ENCODE measurements at places on chromosomes 1 and 21.
A peak's percentile ranks its signal among the peaks of the same experiment; 100 is the strongest.

- DNase-seq: no peak
Observed at GRCh38 chr1:23194119-23194984, 22.9 kb downstream of the HTR1D start.

DNA sequence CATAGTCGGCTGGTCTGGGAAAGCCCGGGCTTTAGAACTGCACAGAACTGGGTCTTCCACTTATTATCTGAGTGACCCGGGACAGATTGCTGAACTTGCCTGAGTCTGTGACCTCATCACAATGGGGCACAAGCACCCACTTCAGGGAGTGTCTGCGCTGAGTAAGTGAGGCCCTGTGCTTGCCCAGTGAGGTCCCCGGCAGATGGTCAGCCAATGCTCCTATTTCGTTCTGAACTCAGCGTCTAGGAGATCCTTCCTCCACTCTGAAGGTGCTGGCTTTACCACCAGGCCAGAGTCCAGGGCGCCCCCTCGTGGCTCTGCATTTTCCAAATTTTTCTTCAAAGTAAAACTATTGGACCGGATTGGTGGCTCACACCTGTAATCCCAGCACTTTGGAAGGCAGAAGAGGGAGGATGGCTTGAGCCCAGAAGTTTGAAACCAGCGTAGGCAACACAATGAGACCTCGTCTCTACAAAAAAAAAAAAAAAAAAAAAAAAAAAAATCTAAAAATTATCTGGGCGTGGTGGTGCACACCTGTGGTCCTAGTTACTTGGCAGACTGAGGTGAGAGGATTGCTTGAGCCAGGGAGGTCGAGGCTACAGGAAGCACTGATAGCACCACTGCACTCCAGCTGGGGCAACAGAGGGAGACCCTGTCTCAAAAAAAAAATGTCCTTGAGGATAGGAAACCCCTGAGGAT lies 61.7 kb downstream of the FCRL5 start:
- DNase-seq: peak; percentile 3

DNA sequence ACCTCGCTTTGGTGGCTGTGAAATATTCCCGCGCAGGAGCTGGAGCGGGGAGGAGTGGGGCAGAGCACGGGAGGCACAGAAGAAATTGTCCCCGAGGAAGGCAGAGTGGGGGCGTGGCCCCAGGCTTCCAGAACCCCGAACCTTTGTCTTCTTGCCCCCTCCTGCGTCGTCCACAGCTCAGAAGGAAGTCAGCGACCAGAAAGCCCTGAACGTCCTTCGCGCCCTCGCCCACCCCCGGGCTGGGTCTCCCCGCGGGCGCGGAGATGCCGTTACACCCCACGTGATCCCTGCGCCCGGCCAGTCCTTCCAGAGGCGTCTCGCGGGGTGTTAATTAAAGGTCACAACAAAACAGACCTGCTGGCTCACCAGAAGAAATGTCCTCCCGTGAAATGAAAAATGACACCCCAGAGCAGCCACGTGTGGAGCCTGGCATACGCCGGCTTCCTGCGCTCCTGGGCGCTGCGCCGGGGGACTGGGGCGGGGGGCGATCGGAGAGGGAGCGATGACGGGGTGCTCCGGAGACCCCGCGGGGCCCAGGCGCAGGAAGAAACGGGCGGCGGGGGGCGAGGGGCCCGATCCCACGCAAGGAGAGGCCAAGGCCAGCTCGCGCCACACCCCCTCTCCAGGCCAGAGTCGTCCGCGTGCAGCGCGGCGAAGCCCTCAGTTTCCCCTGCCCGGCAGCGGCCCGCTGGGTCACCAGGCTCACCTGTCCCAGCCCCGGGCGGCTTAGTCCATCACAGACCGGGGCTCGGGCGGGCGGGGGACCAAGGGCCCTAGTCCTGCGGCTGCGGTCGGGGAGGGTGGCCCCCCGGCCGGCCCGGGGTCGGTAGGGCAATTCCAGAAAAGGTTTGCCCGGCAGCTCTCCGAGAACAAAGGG lies 995 bp upstream of the KIF26B start:
- no peak for DNase-seq

GRCh38 chr21:30733026-30733425 lies 14.0 kb downstream of the KRTAP21-2 start:
- DNase-seq: no peak

GRCh38 chr1:1079408-1080121 lies 5.5 kb upstream of the RNF223 start:
- no peak for DNase-seq

GRCh38 chr1:227994632-227995300 lies 12.0 kb upstream of the WNT3A start:
- no peak for DNase-seq

DNA sequence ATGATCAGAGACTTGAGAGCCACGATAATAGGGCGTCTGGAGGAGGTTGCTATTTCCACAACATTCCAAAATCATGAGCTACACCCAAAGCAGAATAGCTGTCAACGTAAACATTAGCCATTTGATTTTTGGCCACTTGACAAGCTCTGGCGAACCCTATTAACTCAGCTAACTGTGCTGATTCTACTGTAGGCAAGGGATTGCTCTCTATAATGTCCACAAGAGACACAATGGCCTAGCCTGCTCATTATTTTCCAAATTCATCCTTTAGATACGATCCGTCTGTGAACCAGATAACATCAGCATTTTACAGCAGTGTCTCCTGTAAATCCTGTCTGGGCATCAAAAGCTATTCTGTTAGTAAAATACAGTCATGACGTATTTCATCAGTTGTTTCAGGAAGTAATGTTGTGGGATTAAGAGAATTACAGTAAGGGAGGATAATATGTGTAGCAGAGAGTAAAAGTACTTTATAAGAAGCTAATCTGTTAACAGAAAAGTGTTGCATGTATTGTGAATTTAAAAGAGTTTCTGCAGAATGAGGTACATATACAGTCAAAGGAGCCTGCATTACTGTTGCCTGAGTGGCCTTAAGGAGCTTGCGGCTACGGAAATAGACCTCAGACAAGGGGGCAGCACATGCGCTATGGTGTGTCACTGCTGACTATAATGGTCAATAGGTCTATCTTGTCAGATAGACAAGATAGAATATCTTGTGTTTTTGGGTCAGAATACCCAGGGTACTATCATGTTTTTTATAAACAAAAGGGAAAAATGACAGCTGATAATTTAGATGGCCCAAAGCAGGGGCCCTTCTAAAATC lies 44.9 kb upstream of the TINAGL1 start:
- DNase-seq: no peak

DNA sequence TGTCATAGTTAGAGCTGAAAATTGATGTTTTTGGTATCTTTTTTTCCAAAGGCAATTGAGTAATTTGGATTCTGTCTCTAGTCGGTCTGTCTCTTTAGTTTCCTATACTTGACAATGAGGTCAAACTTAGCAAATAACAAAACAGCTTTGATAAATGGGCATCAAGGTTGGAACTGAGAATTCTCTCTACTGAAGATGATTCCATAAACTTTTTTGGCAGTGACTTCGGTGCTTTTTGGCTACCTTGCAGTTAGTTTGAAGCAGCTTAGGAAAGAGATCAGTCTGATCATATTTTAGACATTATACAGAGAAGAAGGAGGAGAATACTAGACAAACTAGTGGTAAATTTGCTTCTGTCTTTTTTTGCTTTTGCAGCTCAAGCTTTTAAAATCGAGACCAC lies 559 bp downstream of the VCAM1 start:
- DNase-seq: no peak

DNA sequence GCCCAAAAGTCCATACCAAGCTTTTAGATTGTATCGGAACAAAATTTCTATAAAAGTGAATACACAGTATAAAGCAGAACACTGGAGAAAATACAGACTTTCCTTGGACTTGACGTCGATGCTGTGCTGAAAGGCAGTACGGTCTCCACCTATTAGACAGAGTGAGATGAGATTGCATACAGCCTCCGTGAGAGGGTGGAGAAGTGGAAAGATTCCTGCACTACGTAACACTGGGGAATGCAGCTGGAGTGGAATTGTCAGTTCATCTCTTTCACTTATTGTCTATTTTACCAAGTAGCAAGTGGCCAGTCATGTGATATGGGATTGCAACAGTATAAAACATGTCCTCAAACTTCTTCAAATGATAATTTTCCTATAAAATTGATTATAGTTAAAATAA lies 209.5 kb downstream of the ZP4 start:
- no peak for DNase-seq

DNA sequence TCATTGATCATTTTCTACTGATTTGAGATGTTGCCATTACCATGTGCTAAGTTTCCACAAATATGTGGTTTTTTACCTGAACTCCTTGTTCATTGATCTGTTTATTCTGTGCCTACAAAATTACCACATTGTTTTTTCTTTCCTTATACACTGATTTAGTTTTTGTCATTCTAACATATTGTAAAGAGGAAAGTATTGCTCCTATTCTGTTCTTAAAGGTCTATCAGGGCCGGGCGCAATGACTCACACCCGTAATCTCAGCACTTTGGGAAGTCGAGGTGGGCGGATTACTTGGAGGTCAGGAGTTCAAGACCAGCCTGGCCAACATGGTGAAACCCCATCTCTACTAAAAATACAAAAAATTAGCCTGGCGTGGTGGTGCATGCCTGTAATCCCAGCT lies 75.1 kb downstream of the CAMTA1 start:
- no peak for DNase-seq

- DNase-seq: no peak
Observed at GRCh38 chr1:156877433-156878170, 15.9 kb upstream of the PEAR1 start.

DNA sequence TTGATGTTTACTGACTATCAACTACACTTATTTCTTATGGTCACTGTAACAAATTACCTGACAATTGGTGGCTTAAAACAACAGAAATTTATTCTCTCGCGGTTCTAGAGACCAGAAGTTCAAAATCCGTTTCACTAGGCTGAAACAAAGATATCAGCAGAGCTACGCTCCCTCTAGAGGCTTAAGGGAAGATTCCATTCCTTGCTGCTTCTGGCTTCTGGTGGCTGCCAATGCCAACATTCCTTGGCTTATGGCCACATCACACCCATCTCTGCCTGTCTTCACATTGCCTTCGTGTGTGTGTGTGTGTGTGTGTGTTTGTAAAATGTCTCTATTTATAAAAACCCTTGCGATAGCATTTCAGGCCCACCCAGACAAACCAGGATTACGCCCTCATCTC lies 66.4 kb downstream of the LMX1A start:
- DNase-seq: no peak

DNA sequence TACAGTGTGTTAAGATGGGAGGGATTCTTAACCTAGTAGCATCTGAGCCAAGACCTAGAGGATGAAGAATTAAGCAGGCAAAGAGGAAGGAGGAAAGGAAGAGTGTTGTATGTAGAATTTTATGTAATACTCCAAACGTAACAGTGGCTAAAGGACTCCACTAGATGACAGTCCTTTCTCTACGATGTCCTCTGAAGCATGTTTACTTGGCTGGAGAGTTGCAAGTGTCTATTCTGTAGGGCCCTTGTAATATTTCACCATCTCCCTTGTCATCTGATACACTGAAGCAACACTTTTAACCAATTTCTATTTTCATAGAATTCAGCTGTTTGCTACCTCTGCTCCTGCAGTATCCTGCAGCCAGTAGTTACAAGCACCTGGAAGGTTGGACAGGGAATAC lies 2.2 kb upstream of the YBX1 start:
- no peak for DNase-seq

GRCh38 chr21:32190493-32191144 lies 88.2 kb downstream of the MIS18A start:
- no peak for DNase-seq

GRCh38 chr1:162303004-162303344 lies 73.7 kb downstream of the SPATA46 start:
- DNase-seq: no peak

- no peak for DNase-seq
Observed at GRCh38 chr1:88698764-88699163, 14.7 kb downstream of the PKN2 start.

- DNase-seq: no peak
Observed at GRCh38 chr1:61158591-61158990, 76.2 kb downstream of the NFIA start.

DNA sequence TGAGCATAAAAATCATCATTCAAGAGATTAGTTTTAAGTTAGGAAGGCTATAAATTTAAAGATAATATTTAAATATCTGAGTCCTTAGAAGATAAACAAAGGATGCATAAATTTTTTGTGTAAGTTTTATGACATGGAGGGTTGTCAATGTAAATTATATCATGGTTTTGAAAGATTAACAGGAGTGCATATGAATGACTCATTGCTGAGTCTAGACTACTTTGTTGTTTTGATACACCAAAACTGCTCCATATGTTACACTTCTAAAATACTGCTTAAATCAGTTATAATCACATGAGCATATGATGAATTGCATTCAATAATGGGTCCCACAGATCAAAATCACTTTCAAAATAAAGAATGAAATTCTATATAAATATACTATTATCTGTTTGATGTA lies 312.5 kb downstream of the KCNT2 start:
- no peak for DNase-seq

GRCh38 chr1:152479792-152480595 lies 30.6 kb upstream of the LCE5A start:
- DNase-seq: no peak

DNA sequence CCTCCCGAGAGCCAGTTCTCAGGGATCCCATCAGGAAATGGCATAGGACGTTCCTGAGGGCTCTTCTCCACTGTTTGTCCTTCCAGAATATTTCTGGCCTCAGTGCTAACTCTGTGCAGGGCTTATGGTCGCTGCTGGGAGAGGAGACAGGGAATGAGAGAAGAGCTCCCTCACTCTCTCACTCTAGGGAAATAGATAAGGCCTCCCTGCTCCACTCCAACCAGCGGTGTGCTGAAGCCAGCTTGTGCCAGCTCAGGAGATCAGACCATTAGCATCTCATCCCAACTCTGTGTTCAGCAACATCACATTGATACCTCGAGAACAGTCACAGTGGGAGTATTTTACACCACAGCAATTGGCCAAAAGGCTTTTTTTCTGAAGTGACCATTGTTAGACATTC lies 49.2 kb upstream of the ZC3H12A start:
- DNase-seq: no peak

GRCh38 chr21:46033410-46034400 lies 52.1 kb downstream of the COL6A1 start:
- DNase-seq: no peak

- DNase-seq: no peak
Observed at GRCh38 chr1:2880812-2881295, 79.4 kb upstream of the TTC34 start.

DNA sequence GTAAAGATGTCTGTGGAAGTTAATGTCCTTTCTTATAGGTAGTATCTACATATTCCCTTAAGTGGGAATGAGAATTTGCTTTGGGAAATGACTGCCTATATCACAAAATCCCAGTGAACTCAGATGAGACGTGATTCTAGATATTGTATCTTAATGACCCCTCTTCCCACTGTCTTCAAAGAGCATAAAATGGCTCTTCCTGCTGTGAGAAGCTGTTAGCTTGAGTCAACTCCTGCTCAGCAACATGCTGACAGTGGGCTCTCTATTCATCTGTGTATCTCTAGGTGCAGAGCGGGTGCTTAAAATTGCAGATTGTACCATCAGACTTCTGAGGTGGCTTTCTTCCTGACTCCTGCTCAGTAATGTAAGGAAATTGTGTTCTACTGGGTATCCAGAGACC lies 100.6 kb downstream of the SPAG17 start:
- DNase-seq: no peak

Data from AG09319 (cell line).